Panc1 (cell line): ENCODE measurements at places on chromosomes 6 and 20.
A peak's percentile ranks its signal among the peaks of the same experiment; 100 is the strongest.

- DNase-seq: no peak
Observed at GRCh38 chr20:62406635-62407176, 379 bp downstream of the CABLES2 start.

GRCh38 chr6:11345536-11345935 is 113.1 kb upstream of the NEDD9 start:
- no peak for DNase-seq

DNA sequence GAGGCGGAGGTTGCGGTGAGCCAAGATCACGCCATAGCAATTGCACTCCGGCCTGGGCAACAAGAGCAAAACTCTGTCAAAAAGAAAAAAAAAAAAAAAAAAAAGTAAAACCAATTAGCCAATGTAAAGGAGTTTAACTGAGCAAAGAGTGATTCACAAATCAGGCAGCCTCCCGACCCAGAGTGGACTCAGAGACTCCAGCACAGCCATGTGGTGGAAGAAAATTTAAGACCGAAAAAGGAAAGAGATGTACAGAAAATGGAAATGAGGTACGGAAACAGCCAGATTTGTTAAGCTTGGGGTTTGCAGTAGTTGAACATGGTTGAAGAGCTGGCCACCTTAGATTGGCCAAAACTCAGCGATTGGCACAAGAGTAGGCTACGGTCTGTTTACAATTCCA is 51.4 kb downstream of the ERMARD start:
- DNase-seq: no peak

- DNase-seq: no peak
Observed at GRCh38 chr20:24955045-24955444, 6.0 kb downstream of the CST7 start.

DNA sequence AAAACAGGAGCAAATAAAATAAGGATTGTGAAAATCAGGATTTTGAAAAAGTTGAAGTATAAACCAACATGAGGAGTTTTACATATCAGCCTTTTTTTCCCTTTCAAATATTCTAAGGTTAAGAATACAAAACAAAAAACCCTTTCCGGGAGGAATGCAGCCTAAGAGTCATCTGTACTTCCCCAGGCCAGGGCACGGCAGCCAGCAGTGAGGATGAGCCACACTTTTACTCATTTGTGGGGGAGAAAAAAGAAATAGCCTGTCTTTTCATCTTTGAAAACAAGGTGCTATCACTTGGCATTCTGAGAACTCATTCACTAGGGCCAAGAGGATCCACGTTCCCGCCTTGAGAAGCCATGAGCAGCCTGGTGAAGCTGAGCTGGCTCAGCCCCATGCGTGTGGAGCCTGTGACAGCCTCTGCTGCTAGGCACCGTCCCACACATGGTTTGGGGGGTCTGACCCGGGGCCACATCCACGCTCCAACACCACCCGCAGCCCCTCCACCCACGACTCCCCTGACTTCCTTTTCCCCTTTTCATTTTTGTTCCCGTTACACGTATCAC is 11.2 kb downstream of the SLC22A1 start:
- no peak for DNase-seq

DNA sequence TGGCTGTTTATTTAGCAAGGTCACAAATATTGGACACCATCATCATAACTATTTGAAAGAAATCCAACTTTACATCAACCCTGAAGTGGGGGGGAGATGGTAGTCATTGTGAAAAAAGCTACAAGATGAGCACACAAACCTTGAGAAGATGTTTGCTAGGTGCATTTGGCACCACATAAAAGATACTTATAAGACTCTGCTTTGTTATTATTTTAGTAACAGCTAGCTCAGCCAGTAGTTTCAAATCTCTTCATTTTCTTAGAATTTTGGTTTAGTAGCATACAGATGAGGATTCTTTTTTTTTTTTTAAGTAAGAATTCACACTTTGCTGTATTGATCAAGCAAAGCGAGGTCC is 14.4 kb downstream of the ADTRP start:
- no peak for DNase-seq

GRCh38 chr20:1802385-1803060 is 92.7 kb upstream of the SIRPA start:
- DNase-seq: no peak

- DNase-seq: no peak
Observed at GRCh38 chr6:136499370-136499769, 50.9 kb downstream of the MAP7 start.

GRCh38 chr6:160861824-160862223 is 129.7 kb upstream of the MAP3K4 start:
- no peak for DNase-seq

- no peak for DNase-seq
Observed at GRCh38 chr6:36683145-36683655, 4.7 kb downstream of the CDKN1A start.

DNA sequence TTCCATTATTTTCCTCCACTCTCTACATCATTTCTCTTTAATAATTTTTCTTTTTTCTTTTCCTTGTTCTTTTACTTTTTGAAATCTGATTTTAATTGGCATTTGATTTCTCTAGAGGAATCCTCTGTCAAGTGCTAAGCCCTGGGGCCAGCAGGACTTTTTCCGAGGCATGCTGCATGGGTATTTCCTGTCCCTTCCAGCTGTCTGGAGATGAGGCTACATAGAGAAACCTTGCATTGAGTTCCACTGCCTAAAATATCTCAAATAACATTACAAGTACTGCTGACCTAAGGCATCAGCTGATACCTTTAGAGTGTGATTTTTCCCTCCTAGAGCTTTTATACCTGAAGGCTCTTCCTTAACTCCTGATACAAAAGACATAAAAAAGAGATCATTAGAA is 6.2 kb downstream of the RNF217 start:
- no peak for DNase-seq

GRCh38 chr20:38748861-38749149 is 545 bp downstream of the ACTR5 start:
- DNase-seq: no peak

DNA sequence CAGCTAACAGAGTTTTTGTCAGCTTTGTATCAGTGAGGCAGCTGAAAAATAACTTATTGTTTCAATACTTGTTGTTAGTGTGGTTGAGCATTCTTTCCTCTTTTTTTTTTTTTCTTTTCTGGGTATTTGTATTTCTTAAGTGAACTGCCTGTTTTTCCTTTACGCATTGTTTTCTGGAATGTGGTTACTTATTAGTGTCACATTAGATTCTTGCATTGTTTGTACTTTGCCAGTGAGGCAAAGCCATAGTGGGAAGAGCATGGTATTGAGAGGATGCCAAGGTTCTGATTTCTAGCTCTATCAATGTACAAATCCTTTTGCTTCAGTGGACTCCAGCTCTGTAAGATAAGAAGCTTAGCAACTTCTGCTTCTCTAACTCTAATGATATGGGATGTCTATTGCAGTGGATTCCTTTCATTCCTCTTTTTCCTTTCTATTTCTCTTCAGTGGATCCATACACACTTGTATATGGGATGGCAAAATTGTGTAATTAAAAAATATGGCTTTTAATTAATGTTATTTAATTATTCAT is 3.9 kb downstream of the CDKAL1 start:
- no peak for DNase-seq

DNA sequence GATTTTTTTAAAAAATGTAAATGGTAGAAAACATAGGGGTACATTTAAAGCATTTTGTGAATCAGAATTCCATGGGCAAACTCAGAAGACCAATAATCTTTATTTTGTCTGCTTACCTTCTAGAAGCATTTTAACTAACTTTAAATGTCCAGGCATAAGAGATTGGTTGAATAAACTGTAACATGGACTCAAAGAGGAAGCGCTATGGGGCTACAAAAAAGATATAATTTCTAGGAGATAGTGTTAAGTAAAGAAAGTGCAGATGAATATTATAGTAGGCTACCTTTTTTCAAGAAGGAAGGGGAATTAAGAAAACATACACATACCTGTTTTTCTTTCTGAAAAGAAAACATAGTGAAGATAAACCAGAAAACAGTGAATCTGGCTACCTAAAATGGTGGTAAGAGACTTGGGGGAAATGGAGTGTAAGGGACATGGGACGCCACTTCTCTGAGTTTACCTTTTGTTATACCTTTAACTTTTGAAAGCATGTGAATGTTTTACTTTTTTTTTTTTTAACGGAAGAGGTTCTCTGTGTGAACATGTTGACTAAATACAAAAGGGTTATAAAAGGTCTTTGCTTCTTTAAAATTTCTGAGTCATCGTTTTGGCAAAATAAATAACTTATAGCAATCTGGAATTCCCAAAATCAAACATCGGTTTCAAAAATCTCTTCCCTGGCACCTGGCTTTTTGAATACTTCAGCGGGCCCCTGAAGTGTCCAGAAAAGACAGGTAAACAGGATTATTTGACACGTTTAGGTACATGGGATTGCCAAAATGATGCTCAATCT is 133.4 kb downstream of the OR2B2 start:
- no peak for DNase-seq

DNA sequence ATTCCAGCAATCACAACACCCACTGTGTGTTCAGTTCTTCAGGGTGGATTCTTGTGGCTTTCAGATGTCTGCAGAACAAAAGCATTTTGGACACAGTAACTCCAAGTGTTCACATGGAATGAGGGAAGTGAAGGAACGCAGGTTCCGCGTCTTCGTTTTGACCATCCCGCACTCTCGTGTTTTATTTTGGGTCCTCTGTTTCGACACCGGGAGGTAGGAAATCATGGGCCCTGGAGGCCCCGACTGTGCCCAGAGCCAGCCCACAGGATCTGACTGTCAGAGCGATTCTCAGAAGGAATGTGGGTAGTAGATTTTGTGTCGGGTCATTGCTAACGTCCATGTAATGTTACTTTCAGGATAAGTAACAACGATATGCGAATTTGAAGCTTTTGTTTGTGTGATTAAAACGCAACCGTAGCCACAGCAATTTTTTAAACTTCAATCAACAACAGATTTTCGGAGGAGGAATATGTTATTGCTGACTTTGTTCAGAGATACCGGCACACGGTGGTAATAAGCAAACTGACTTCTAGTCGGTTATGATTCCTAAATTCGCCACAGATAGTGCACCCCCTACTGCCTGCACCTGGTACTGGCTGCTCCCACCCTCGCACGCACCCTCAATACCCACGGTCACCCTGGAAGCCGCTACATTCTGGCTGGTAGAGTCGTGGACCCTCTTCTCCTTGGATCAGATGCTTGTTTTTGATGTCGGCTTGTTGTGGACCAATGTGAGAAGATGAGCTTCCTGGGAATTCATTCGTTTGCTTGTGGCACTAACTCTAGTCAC is 10.5 kb downstream of the NPEPL1 start:
- no peak for DNase-seq

- DNase-seq: peak; percentile 24
Observed at GRCh38 chr6:24205020-24205492, 79.0 kb downstream of the NRSN1 start.

DNA sequence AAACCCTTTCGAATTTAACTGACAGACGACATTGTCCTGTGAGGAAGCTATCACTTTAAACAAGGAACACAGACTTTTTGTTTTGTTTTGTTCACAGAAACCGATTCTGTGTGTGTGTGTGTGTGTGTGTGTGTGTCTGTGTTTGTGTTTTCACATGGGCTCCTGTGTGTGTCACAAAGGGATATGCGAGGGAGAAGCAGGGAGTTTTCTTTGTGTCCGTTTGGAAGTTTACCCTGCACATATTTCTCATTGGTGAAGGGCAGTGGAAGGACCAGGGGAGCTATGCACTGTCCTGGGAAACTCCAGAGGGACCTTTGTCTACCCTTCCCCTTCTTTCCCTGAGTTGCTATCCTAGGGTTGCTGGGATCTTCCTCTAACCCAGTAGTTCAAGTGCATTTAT is 17.7 kb downstream of the POM121L2 start:
- DNase-seq: no peak

DNA sequence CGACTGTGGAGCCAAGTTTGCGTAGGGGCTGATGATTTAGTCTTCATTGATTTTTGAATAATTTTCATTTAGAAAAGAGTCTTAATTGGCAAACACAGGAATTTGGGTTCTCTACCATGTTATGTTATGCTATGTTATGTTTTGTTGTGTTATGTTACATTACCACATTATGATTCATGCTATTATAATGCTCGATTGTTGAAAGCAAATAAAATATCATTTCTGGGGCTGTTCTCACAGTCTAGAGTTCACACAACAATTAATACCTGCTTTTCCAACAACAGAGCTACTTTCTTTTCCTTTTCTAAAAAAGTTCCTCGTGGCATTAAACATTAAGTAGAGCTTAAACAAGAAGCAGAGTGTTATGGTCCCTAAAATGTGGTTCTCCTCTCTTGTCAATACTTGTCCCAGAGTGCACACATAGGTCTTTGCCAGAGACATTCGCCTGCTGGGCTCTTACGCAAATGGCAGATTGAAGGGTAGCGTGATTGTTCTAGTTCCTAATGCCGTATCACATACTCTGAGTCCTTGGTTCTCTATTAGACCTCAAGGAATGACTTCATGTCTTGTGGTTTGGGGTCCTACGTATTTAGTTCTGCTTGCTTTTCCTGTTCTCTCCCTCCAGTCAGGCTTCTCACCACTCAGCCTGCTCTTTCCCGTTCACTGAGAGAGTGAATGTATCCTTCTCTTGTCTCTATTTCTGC is 370.3 kb downstream of the CD109 start:
- DNase-seq: no peak

DNA sequence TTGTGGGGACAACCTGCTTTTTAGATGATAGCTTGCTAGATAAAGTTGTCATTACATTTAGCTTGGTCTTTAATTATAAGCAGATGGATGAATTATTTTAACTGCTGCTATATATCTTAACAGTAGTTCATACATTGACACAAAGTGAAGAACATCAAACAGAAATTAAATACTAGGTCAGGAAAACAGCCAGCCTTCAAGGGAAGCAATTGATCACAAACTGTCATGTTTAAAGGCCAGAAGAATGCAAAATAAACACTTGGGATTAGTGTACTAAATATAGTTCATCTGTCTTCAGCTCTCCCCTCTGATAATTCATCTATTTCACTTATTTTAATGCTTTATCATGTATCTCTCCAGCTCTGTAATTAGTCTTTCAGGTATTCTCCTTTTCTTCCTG is 225.1 kb upstream of the FERMT1 start:
- DNase-seq: no peak

DNA sequence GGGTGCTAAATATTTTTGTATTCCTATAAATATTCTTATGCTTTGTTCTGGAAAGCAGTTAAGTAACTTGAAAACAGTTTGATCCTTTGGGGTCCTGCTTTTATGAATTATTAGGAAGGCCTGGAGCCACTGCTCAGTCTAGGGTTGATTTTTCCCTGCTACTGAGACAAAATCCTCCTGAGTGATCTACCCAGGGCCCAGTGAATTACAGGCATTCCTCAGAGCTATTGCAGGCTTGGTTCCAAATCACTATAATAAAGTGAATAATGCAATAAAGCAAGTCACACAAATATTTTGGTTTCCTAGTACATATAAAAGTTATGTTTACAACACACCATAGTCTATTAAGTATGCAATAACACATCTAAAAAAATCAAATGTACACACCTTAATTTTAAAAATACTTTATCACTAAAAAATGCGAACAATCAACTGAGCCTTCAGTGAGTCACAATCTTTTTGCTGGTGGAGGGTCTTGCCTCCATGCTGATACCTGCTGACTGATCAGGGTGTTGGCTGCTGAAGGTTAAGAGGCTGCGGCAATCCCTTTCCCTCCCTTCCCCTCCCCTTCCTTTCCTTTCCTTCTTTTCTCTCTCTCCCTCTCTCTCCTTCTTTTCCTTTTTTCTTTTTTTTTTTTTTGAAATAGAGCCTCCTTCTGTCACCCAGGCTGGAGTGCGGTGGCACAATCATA is 43.0 kb downstream of the DNAAF9 start:
- no peak for DNase-seq
